ENCODE measurements at places on chromosomes 16 and 17. TPM values are rescaled to one million over a fixed set of nuclear protein-coding genes. Genes with fewer than 3 reads are reported as not detected.

KRT27 gene
- not detected for total RNA-seq

HYDIN gene
- total RNA-seq = 3.1 TPM

DOC2A gene
- not detected for total RNA-seq

MT1F gene
- total RNA-seq = not detected

TXNL4B gene
- 25.8 TPM for total RNA-seq

TMEM106A gene
- 3.0 TPM for total RNA-seq

ACSM2A gene
- total RNA-seq = not detected
